ENCODE measurements at places on chromosomes 6 and 20.

DNA sequence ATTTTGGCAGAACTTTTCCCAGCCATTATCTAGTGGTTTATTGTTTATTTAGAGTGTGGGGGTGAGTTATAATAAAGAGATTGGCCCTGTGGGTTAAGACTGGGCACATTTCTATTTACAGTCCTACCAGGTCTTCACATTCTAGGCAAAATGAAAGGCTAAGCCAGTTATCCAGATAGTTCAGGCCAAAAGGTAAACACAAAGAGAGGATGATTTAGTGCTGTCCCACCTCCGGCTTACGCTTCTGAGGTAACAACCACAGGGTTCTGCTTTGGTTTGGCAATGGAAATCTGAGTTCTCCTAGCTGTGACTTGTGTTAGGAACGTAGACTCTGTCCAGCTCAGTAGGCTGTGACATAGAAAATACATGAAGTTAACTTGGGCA lies 50.3 kb upstream of the PTPRK start:
- DNase-seq = no peak

GRCh38 chr20:8402798-8403197 lies 270.7 kb downstream of the PLCB1 start:
- DNase-seq = no peak

- peak; percentile 21 for DNase-seq
These were observed 86.7 kb upstream of the STMND1 start for GRCh38 chr6:17015144-17015543.

- DNase-seq = no peak
These were observed 14.7 kb upstream of the ASXL1 start for GRCh38 chr20:32343439-32343838.

DNA sequence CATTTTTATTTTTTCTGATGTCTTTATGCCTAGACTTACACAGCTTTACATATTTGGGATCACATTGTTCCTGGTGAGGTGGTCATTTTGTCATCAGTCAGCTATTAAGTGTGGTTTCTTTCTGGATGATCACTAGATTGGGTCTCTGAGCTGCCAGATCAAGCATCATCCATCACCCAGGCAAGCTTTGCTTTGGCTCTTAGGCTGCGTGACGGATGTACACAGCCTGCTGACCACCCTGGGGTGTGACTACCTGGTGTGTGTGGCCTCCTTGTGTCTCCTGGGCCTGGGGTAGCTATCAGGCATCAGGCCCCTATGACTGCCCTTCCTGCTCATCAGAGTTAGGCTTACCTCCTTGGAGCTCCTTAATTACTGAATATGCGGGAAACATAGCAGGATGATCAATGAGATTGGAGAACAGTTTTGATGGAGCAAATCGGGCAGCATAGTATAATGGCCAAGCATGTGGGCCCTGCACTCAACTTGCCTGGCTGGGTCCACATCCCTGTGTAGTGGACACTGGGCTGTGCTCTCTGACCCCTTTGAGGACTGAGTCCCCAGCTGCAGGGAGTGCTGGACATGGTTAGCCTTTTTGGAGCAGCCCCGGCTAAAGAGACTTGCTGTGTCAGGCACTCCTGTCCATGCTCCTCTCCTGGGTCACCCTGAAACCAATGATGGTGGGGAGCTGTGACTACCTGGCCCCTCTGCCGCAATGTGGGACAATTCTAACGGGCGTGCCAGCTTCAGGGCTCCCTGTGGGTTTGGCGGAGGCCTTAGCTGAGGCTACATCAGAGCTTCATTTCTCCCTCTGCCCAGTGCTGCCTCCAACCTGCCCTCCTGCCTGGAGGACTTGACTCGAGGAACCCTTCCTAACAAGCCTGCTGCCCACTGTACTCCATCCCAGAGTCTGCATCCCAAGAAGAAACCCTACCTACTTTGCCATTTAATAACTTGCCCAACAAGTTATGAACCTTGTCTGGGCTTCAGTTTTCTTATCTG lies 8.2 kb downstream of the DAAM2 start:
- no peak for DNase-seq

- no peak for DNase-seq
These were observed 448.6 kb downstream of the GJA1 start for GRCh38 chr6:121884091-121884490.

- DNase-seq = no peak
These were observed 123.3 kb downstream of the ZFAND3 start for GRCh38 chr6:37942606-37943376.

DNA sequence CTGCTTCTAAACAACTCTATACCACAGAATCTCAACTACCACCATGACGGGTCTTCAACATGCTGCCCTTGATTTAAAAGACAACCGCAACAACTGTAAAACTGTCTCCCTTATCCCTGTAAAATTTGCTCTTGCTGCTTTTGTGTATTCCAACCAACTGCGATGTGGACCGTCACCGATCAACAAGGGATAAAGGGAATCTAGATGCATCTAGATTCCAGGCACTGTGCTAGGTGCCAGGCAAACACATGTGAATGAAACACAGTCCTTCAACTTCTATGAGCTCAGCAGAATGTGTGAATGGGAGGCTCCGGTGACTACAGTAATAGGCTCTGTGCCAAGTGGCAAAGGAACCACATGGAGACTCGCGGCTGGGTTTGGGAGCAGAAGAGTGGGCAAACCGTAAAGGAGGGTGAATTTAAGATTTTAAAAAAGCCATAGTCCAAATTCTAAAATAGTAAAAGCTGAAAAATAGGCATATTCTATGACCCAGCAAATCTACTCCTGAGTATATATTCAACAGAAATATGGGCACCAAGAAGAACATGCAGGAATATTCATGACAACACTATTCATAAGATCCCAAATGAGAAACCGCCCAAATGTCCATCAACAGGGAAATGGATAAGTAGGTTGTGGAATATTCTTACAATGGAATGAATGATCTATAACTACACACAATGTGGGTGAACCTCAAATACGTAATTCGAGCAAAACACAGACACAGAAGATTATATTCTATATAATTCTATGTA lies 3.7 kb upstream of the PRND start:
- no peak for DNase-seq

- DNase-seq = no peak
These were observed 135.9 kb downstream of the KHDRBS2 start for GRCh38 chr6:62150048-62150663.

- DNase-seq = no peak
These were observed 193.4 kb upstream of the CDYL start for GRCh38 chr6:4582506-4583417.

DNA sequence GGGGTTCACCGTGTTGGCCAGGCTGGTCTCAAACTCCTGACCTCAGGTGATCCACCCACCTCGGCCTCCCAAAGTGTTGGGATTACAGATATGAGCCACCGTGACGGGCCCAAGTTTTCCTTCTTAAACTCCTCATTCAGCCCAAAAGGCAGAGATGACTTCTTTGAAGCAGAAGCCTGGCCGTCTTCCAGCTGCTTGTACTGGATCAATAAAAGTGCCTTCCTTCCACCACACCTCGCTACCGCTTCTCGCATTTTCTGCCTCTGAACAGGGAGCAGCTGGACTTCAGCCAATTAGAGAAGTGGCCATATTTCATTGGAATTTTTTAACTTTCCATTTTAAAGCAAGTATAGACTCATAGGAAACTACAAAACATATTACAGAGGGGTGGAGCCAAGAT lies 241.1 kb downstream of the PREX1 start:
- DNase-seq = no peak

GRCh38 chr6:53240761-53241160 lies 92.1 kb upstream of the GCM1 start:
- no peak for DNase-seq

GRCh38 chr20:54452277-54452676 lies 23.1 kb upstream of the DOK5 start:
- DNase-seq = no peak

GRCh38 chr6:5335020-5335419 lies 73.7 kb downstream of the FARS2 start:
- no peak for DNase-seq

DNA sequence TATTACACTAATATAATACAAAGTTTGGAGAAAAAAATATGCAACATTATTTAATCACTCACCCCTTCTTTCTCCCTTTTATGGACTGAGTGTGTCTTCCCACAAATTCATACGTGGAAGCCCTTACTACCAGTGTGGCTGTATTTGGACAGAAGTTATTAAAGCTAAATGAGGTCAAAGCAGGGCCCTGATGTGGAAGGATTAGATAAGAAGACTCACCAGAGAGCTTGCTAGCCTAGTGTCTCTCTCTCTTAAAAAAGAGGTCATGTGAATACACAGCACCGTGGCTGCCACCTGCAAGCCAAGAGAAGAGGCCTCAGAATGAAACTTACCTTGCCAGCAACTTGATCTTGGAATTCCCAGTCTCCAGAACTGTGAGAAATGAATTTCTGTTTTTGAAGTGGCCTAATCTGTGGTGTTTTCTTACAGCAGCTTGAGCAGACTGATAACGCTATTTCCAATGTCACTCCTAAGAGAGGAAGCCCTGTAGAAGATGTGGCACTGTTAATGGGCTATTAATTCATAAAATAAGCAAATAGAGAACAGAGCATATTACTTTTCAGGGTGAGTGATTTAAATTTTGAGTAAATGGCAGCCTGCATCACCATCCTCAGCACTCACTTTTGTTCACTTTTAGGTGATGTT lies 233.4 kb downstream of the TBC1D7 start:
- no peak for DNase-seq

GRCh38 chr6:140228491-140228890 lies 854.0 kb upstream of the CITED2 start:
- DNase-seq = no peak

DNA sequence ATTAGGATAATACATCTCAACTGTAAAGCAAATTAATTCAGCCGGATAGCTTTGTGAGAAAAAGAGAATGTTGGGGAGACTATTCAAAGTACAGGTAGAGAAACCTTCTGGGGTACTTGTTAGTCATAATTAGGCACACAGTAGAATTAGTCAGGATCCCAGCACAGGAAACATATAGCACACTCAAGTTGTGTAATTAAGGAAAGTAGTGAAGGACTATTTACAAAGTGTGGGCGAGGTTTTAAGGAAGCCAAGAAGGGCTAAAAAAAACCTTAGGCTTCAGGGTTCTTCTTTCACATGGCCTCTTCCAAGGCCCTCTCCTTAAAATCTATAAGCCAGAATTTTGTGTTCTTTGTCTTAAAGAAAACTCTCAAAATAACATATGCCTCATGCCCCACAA lies 126.7 kb downstream of the RTN4IP1 start:
- DNase-seq = no peak

DNA sequence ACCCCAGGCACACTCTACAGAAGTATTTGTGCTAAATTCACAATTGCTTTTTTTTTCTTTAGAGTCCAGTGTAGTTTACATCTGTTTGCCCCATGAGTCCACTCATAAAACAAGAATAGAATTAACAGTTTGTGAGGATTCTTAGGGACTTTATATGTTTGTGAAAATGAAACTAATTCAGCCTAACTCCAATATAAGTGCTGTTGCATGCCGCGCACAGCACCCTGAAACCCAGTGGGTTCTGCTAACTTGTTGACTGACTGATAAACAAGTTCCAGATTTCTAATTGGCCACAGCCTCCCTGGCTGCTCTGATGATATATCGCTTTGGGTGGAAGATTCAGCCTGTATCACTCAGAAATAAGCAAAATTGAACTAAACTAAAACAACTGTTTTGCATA lies 561.4 kb downstream of the PKHD1 start:
- no peak for DNase-seq

DNA sequence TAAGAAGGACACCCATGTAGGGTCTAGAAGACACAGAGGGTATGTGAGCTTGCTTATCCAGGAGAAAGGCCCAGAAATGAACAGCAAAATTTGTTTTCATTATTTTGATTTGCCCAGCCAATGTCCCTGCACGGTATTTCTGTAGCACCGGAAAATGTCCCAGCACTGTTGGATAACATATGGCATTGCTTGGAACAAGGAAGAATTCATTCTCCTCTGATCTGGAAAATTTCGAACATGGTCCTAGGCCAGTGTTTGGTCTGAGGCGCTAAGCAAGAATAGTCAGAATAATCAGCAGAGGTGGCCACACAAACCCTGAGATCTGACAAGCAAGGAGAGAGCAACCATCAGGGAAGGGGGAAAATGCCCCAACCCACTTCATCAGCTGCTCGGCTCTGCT lies 26.6 kb downstream of the ROS1 start:
- DNase-seq = no peak

GRCh38 chr6:157830354-157831017 lies 7.4 kb downstream of the SNX9 start:
- DNase-seq = no peak

- DNase-seq = no peak
These were observed 603 bp downstream of the TASP1 start for GRCh38 chr20:13638162-13638495.

- DNase-seq = no peak
These were observed 159.6 kb downstream of the TRIM27 start for GRCh38 chr6:28764014-28764723.

- DNase-seq = no peak
These were observed 116.9 kb upstream of the EMILIN3 start for GRCh38 chr20:41483553-41483930.

DNA sequence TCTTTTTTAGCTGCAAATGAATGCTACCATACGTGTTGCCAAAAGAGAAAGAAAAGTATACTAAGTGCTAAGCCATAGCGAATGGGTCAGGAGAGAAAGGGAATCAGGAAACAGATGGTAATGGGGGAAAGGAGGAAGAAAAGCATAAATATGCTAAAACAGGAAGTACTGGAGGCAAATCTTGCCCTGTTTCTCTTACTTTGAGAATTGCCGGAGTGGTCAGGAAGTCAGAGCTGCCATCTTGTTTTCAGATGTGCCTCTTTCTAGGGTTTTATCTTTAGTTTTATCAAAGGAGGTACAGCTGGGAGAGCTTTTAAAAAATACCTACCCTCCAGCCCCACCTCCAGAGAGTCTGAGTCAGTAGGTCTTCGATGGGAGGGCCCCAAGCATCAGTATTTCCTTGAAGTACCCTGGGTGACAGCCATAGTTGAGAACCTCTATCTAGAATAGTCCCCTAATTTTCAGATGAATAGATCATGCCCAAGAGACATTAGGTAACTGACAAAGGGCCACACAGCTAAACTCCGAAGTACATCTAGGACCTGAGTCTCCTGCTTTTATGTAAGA lies 193.3 kb downstream of the CLIC5 start:
- DNase-seq = no peak

- peak; percentile 62 for DNase-seq
These were observed 158.1 kb upstream of the ZNF184 start for GRCh38 chr6:27630727-27631608.

DNA sequence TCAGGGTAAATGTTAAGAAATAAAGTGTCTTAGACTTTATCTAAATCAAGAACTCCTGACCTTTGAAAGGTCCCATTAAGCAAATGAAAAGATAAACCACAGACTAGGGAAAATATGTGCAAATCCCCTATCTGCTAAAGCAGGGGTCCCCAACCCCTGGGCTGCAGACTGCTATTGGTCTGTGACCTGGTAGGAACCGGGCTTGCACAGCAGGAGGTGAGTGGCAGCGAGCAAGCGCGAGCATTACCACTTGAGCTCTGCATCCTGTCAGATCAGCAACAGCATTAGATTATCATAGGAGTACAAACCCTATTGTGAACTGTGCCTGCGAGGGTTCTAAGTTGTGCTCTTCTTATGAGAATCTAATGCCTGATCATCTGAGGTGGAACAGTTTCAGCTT lies 42.4 kb downstream of the LCA5 start:
- no peak for DNase-seq
